Endothelial cell (in vitro differentiated cells): ENCODE measurements at places on chromosomes 6 and 20. TPM values are rescaled to one million over a fixed set of nuclear protein-coding genes. Genes with fewer than 3 reads are reported as not detected.

DNA sequence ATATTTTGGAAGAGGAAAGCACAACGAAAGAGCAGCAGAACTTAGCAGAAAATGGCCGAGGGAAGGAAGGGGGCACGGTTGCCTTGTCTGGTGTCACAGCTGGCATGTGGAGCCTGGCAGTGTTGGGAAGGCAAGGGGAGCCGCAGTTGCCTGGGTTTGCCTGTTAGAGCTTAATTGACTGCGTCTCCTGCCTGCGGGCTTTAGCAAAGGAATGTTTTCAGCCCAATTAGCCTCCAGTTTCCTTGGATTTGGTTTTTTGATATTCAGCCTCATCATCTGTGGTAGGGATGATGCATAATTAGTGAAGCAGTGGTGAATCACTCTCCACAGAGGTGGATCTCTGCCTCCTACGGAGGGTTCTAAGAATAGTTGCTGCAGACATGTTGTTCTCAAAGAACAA, 832.6 kb downstream of the QKI start:
- DNase-seq = no peak

- no peak for DNase-seq
These were observed 12.3 kb downstream of the NHLRC1 start for GRCh38 chr6:18110162-18110561.

DNA sequence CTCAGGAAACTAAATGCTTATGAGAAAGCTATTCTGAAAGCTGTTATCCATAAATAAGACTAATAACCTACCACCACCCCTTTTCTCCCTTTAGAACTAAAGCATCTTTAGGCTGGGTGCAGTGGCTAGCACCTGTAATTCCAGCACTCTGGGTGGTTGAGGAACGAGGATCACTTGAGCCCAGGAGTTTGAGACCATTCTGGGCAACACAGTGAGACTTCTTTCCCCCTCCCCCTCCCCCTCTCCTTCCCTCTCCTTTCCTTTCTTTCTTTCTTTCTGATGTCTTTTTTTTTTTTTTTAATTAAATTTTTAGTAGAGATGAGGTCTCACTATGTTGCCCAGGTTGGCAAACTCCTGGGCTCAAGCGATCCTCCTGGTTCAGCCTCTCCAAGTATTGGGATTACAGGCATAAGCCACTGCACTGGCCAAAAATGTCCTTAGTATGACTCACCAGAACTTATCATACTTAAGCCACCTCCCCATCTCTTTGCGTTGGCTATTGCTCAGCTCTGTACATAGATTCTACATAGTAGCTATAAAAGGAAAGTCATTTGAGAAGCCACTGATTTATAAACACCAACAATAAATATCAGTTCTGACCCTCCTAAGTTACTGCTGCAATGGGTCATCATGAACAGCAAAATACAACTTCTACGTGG, 54.8 kb upstream of the SPDEF start:
- DNase-seq = no peak

- DNase-seq = no peak
These were observed 56.5 kb downstream of the GPR6 start for GRCh38 chr6:110034667-110035036.

DNA sequence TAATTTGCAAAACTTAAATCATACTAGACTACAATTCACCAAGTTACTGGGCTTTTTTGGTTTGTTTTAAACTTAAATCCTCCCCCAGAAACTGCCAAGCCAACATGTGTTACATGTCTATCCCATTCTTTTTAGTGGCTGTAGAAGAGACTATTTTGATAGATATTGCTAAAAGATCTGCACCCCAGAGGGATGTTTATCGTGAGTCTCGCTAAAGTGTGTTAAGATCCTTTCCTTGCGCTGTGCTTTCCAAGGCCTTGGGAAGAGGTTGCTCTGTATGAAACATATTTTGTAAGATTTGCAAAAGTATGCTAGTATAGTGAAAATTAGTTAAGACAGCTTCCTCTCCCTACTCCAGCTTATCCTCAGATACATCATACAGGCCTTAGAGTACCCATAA, 63.0 kb downstream of the GPX5 start:
- no peak for DNase-seq

DNA sequence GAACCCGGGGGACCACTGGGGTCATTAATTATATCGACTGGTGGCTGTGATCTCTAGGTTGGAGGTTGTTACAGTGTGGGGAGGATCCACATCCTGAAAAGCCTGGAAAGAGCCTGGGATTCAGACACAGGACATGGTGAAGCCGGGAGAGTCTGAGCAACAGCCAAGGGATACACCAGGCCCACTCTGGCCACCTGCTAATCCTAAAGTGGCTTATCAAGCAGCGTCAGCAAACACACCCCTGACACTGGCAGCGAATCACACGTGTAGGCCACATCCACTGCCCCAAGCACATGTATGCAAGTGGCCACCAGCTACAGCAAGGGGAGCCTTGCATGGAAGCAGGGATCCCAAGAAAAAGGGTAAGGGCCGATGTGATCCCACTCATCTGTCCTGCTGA, 41.0 kb downstream of the GFOD1 start:
- no peak for DNase-seq

DNA sequence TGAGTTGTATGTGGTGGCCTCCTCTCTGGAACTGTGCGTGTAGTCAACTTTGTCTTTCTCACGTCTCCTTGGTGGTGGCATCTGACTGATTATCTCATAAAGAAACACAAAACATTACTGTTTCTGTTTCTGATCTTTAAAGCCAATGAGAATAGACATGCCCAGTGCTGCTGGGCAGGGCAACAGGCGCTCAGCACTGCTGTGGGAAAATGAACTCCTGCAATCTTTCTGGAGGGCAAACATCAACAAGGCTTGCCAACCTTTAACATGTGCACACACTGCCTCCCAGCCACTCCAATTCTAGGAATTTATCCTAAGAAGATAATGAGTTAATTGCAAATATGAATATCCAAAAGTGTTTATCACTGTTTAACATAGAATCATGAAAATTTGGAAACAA, 106.3 kb upstream of the CD93 start:
- no peak for DNase-seq

- DNase-seq = no peak
These were observed 222.1 kb upstream of the SULF2 start for GRCh38 chr20:48007351-48007750.

- no peak for DNase-seq
These were observed 656.7 kb downstream of the EPHA7 start for GRCh38 chr6:92762443-92763273.

GRCh38 chr6:158813032-158813431, 6.1 kb downstream of the EZR start:
- DNase-seq = no peak

- DNase-seq = no peak
These were observed 12.4 kb downstream of the TFB1M start for GRCh38 chr6:155301867-155302266.

GRCh38 chr6:82987951-82988350, 77.7 kb downstream of the UBE3D start:
- DNase-seq = no peak

DNA sequence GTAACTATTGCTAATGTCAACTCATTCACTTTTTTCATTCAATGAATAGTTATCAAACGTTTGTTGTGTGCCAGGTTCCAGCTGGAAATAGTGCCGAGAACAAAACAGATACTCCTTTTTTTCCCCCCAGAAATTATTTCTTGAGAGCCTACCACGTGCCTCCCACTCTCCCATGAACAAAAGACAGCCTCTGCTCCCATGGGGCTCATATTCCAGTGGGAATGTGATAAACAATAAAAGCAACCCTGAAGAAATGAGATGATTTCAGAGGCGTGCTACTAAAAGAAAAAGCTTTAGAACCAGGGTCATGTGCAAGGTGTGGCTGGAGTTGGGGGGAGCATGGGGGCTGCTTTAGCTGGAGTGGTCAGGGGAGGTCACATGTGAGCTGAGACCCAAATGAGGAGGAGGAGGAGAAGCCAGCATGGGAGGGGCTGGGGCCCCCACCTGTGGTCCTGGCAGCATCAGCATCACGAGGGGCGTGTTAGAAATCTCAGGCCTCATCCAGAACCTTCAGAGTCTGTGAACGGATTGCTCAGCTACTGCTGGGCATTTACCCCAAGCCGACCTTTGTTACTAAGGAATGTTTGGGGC, 157.4 kb downstream of the EYA2 start:
- no peak for DNase-seq

DNA sequence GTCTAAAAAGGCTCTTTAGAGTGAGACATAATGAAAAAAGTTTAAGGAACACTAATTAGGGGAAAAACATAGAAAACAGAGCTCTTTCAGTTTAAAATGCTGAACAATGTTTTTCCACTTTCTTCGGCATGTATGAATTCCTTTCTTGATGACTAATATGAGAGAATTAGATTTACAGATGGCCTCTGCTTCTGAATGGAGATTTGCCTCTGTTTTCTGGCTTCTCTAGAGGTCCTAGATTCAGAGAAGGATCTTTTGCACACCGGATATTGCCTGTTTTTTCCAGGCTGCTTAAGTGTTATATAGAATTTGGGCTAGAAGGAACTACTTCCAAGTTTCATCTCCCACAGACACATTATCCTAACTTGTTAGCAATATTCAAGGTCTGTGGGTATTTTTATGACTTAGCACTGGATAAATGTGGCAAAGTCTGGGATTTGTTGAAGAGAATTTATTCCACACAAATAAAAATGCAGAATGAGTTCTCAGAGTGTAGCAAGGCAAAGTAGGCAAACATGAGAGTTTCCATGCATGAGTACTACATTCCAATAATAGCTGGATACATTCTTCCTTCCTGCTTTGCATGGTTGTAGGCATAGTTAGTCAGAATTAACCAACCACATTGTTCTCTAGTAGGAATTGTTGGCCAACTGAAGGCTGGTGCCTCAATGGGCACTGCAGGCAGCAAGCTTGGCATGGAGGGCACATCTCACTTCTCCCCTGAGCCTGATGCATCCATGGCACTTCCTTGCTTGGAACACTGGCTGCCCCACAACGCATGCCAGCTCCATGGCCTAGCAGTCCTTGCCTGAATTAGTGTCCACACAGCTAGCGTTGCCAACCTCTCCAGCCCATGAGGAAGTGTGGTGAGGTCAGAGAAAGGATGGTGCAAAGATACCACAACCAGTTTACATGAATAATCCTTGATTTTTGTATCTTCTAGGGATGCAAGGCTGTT, 224.2 kb downstream of the CLIC5 start:
- no peak for DNase-seq

- no peak for DNase-seq
These were observed 146.2 kb downstream of the COL21A1 start for GRCh38 chr6:56101141-56101553.

DNA sequence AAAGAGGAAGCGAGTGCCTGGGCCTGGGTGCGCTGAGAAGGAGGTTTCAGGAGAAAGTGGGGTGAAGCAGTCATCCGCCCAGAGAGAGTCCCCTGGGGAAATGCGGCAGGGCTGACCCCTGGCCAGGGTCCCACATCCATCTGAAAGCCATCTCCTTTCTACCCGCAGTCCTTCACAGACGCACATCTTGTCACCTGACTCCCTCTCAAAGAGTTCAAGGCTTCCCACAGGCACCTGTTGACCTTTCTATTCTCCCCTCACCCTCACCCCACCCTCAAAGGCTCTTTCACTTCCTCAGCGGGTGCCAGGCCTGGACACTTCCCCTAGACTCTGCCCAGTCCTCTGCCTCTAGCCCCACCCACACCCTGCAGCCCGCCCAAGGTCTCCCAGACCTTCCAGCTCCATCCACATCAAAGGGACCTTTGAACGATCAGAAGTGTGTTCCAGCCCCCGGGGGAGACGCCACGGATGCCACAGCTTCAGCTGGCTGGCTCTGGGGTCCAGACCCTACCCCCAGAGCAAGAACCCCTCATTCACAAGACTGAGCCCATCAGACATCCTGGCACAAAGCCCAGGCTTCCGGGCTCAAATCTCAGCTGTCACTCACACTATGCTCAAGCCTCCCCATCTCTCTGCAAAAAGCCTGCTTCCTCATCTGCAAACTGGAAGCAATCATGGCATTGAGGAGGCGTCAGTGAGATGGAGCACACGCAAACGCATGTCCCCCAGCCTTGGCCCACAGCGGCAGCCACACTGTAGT, 2.1 kb downstream of the CTSZ start:
- DNase-seq = no peak

DNA sequence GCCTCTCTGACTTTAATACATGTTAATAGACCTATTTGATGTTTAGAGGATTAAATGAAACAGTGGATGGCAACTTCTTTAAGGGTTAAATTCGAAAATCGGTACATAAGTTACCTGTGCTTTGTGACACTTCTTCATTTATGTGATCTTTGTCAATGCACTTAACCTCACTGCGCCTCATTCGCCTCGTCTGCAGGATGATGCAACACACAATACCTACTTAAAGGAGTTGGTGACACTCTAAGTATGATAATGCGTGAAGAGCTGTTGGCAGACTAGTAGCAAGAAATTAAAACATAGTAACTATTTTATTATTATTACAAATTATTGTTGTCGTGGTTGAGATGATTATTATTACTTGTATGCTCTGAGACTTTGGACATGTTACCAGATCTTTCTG, 92.8 kb downstream of the TSHZ2 start:
- DNase-seq = no peak

- no peak for DNase-seq
These were observed 242.5 kb downstream of the PREX1 start for GRCh38 chr20:48585061-48585870.

DNA sequence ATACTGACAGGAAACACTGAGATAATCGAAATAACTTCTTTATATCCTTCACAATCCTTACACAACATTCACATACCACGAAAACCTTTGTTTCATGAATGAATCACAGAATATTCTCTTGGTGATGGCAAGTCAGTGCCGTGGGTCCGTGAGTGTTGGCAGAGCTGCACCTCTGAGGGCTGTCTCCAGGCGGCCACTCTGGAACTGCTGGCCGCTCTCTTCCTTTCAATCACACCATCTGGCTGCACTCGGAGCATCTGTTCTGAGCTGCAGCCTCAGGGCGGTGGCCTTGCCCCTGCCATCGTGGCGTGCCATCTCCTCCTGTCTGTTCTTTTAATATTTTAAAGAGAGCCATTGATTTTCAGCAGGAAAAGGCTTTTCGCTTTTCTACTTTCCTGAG, 129.4 kb upstream of the AFDN start:
- DNase-seq = no peak

DNA sequence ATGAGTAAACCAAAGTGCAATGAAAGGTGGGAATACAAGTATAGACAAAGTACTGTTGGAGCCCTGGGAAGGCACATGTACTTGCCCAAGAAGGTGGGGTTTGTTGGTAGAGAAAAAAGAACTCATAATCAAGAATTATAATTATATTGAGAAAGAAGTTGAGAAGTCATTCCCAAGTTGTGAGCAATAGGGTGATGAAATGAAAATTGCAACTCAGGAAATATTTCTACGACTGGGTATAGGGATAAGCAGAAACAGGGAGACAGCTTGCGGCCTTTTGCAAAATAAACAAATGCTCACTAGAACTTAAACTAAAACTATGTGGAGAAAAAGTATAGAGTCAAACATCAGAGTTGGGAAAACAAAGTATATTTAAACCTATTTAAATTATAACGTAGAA, 250.7 kb upstream of the FAM83B start:
- no peak for DNase-seq

The MDFI gene
- 285 TPM for total RNA-seq

The HLA-DQB2 gene
- total RNA-seq = 0.31 TPM

The KCNS1 gene
- 0.10 TPM for total RNA-seq

The FAM217A gene
- total RNA-seq = not detected

The SLC13A3 gene
- 0.90 TPM for total RNA-seq

The F13A1 gene
- total RNA-seq = not detected

The ULBP3 gene
- total RNA-seq = 16.0 TPM

The MCCD1 gene
- total RNA-seq = not detected

The HLA-DQA1 gene
- total RNA-seq = not detected

The CPXM1 gene
- total RNA-seq = 139 TPM

The HLA-DPB1 gene
- total RNA-seq = 14.4 TPM

The CENPB gene
- 57.9 TPM for total RNA-seq

The FOXP4 gene
- 32.5 TPM for total RNA-seq

The PRDM13 gene
- total RNA-seq = not detected

The VGLL2 gene
- 0.77 TPM for total RNA-seq

The MYMX gene
- 11.2 TPM for total RNA-seq

The SSTR4 gene
- total RNA-seq = not detected
